ENCODE measurements at places on chromosomes 12 and 14.

DNA sequence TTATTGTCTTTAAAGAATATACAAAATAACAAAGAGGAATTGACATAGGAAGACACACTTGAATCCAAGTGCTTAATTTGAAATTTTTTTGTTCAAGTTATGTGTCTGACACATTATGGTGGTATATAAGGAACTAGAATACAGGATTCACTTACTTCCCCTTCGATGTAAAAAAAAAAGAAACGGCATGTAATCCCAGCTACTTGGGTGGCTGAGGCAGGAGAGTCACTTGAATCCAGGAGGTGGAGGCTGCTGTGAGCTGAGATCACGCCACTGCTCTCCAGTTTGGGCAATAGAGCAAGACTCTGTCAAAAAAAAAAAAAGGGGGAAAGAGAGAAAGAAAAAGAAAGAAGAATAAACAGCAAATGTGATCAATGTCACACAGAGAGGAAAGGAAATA lies 8.9 kb downstream of the CLEC12A start:
- no peak for DNase-seq

DNA sequence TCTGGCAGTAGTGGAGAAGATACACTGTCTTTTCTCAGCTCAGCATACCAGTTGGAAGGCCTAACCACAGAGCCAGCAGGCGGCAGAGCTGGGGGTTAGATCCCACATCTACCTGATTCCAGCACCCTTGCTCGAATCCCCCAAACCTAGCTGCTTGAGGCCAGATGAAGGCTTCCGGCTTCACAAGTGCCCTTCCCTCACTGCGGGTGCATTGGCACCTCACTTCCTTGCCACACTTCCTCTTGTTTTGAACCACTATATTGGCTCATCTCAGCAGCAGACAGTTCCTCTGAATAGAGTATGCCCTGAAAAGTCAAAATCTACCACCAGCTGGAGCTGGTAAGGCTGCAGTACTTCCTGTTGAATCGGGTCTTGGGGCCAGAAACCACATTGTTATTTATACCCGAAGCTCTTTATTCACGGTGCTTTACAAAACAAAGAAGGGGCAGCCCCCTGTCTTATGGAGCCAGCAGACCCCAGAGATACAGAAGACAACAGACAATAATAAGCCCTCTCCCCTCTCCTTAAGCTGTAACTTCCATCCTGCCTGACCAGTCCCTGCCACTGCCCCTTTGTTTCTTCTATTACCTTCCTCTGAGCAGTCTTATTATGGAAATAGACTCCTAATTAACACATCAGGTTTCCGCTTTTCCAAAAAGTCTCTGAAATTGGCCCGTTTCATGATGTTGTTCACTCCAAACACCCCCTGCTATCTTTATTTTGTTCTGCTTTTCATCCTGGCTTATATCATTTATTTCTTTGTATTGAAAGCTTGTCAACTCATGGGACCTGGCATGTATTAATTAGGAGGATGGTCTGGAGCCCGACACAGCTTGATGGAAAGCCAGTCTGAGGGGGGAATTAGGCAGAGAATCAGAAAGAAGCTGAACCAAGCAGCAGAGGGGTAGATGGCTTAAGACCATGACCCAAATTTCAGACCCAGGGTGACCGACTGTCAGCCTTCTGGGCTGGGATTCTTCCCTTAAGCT lies 233.5 kb downstream of the EFCAB11 start:
- peak; percentile 26 for DNase-seq

- no peak for DNase-seq
Measured at GRCh38 chr14:105497671-105498429, 6.8 kb downstream of the TEDC1 start.

DNA sequence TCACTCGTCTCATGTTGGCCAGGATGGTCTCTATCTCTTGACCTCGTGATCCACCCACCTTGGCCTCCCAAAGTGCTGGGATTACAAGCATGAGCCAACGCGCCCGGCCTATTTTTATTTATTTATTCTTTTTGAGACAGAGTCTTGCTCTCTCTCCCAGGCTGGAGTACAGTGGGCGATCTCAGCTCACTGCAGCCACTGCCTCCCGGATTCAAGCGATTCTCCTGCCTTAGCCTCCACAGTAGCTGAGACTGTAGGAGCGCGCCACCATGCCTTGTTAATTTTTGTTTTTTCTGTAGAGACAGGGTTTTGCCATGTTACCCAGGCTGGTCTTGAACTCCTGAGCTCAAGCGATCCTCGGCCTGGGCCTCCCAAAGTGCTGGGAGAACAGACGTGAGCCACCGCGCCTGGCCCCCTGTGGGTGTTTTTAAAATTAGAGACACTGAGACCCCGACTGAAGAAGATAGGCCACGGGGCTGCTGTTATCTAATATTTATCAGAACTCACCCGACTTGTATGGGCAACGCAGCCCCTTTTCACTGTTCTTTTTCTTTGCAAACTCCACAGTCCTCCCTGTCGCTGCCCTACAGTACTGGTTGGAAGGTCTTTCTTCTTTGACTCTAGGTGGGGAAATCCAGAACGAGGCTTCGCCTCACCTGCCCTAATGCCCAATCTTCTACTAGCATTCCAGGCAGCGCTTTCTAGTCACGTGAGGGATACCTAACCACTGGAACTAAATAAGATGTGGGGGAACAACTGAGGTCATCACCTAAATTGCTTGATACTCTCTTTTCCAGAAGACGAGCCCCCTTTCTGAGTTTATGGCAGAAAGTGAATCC lies 1.4 kb upstream of the GABARAPL1 start:
- no peak for DNase-seq

DNA sequence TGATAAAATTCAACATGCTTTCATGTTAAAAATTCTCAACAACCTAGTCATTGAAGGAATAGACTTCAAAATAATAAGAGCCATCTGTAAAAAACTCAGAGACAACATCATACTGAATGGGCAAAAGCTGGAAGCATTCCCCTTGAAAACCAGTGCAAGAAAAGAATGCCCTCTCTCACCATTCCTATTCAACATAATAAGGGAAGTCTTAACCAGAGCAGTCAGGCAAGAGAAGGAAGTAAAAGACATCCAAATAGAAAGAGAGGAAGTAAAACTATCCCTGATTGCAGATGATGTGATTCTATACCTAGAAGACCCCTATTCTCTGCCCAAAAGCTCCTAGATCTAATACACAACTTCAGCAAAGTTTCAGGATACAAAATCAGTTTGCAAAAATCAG lies 52.9 kb downstream of the APOBEC1 start:
- no peak for DNase-seq

GRCh38 chr12:118375348-118375747 lies 1.0 kb upstream of the SUDS3 start:
- no peak for DNase-seq

DNA sequence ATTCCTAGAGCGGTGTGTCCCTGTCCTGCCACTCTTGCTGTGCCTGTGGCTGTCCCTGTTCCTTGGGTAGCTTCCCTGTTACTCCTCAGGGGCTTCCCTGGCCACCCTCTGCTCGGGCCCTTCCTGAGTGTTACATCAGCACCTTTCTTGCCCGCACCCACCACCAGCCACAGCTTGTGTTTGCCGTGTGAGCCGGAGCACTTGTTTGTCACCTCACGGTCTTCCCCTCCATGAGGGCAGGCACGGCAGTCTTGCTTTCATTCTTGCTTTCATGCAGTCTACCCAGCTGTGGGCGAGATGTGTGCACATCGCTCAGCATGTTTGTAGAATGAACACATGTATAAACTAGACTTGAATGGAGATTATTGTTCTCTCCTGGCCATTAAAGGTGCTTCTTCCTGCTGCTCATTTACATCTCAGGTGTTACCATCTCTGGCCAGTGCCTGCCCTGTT lies 42.0 kb downstream of the TRAF3 start:
- DNase-seq: peak; percentile 21

- no peak for DNase-seq
Measured at GRCh38 chr14:37023875-37024565, 148.4 kb downstream of the SLC25A21 start.

- no peak for DNase-seq
Measured at GRCh38 chr14:74350211-74350927, 2.1 kb downstream of the VRTN start.

DNA sequence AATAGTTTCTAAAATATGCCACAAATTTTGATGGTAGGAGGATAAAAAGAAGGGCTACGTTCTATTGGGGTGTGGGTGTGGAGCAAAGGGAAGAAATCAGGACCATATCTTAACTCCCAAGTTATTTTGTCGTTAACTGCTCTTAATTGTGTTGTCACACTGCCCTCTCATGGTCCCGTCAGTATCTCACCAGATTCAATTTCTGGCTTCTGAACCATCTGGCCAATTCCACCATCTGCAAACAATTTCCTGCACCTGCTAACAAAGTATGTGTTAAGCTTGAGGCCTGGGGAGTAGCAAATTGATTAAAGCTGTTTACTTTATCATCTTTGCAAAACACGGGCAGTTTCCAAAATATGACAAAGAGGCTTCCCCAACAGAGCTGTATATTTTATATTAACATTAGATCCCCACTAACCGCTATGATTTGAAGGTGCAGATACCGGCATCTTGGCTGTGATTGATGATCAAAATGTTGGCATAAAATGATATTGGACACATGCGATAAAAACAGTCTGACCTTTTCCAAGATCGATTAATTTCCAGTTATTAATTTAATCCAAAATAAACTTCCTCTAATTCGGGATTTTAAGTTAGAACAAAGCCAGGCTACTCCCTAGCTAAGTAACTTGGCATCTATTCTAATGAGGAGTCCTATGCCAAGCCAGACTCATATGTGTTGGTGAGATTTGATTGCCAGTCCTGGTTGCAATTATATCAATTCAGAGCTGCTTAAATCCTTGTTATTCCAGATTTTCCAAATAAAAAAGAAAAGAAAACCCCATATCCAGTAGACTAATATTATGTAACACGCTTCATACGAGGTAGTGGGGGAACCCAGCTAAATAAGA lies 6.9 kb upstream of the DNM1L start:
- DNase-seq: no peak

DNA sequence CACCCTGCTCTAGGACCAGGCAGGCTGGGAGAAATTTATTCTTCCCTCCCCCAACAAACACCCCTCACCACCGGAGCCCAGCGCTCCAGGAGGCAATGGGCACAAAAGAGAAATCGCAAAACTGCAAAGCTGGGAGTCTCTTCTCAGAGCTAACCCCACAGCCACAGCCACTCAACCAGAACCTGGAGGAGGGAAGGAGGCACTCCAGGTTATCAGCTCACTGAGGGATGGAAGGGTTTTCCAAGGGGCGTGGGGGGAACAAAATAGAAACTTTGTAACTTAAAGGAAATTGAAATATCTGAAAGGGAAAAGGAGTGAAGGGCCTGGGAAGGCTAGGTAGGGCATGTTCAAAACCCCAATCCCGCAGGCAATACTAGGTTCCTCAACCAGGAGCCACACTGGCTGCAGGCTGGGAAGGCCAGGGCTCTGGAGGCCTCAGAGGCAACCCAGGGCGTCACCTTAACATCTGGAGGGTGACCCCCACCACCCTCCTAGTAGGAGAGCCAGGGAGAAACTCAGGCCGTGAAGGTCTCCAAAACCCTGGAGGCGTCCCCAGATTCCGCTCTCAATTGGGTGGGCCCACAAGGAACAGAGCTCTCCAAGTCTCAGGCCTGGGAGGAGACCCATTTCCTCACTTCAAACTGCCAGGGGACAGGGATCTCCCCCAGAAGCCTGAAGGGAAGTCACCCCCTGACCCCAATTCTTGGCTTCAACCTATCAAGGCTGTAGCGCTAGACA lies 3.2 kb downstream of the KDM2B start:
- DNase-seq: no peak

- DNase-seq: no peak
Measured at GRCh38 chr12:103833891-103834290, 7.1 kb downstream of the NT5DC3 start.

GRCh38 chr12:78209846-78210505 lies 379.3 kb downstream of the NAV3 start:
- DNase-seq: no peak

DNA sequence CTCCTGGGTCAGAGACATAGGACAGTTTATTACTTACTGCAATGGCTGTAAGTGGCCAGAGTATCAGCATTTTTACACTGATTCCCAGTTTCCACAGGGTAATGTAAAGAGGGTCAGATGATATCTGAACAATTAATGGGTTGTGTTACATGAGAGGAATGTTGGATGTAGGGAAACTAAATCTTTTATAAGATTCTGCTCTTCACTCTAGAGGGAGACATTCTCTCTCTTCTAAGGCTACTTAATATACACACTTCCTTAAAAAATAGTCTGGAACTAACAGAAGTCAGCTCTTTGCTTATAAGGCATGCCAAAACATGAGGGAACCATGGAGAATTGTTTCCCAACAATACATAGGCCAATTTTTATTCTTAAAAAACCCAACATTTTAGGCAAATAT lies 389.8 kb downstream of the ETNK1 start:
- DNase-seq: no peak

GRCh38 chr12:85190728-85191127 lies 89.3 kb upstream of the ALX1 start:
- no peak for DNase-seq

GRCh38 chr12:131506426-131506825 lies 204.5 kb upstream of the SFSWAP start:
- DNase-seq: no peak

GRCh38 chr14:91719839-91720238 lies 12.0 kb downstream of the CATSPERB start:
- DNase-seq: no peak

GRCh38 chr14:86510491-86510890 lies 980.5 kb downstream of the FLRT2 start:
- no peak for DNase-seq

DNA sequence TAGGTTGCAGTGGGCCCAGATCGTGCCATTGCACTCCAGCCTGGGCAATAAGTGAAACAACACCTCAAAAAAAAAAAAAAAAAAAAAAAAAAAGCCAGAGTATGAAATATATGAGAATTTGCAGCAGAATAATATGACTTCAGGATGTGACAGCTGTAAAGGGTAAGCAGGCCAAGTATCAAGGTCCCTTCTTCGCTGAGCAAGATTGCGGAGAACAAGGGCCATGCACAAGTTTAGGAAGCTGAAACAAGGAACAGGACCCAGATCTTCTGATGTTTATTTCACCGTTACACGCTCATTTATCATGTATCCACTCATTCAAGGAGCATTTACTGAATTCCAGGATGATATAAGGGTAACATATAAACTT lies 659 bp upstream of the FOXJ2 start:
- no peak for DNase-seq

- peak; percentile 46 for DNase-seq
Measured at GRCh38 chr12:67482751-67483661, 165.5 kb upstream of the DYRK2 start.

GRCh38 chr14:62956413-62956812 lies 88.8 kb downstream of the KCNH5 start:
- DNase-seq: no peak

Data from stimulated activated CD4-positive, alpha-beta T cell treated with anti-CD3 and anti-CD28 coated beads, Interleukin-1b, Interleukin-23, amount 100 ng/mL, for 4 hours (primary cell).